ENCODE measurements at places on chromosomes 12 and 14.

DNA sequence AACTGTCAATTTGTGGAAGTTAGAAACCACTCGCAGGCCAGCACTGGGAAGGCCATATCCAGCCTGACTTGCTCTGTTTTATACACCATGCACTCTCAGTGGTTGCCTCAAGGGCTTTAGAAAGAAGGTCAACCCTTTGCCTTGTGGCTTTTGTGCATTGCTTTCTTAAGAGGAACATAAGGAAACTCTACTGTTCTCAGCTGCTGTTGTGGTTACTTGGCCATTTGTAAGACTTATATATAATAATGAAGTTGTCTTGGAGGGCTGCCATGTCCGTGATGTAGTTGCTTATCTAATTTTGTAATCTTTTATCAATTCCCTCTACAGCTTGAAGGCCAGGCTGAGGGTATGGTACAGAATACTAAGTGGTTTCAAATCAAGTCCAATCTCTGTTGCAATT lies 637.8 kb downstream of the DIO2 start:
- no peak for DNase-seq

- no peak for DNase-seq
These were observed 15.4 kb downstream of the ULK1 start for GRCh38 chr12:131909752-131910219.

DNA sequence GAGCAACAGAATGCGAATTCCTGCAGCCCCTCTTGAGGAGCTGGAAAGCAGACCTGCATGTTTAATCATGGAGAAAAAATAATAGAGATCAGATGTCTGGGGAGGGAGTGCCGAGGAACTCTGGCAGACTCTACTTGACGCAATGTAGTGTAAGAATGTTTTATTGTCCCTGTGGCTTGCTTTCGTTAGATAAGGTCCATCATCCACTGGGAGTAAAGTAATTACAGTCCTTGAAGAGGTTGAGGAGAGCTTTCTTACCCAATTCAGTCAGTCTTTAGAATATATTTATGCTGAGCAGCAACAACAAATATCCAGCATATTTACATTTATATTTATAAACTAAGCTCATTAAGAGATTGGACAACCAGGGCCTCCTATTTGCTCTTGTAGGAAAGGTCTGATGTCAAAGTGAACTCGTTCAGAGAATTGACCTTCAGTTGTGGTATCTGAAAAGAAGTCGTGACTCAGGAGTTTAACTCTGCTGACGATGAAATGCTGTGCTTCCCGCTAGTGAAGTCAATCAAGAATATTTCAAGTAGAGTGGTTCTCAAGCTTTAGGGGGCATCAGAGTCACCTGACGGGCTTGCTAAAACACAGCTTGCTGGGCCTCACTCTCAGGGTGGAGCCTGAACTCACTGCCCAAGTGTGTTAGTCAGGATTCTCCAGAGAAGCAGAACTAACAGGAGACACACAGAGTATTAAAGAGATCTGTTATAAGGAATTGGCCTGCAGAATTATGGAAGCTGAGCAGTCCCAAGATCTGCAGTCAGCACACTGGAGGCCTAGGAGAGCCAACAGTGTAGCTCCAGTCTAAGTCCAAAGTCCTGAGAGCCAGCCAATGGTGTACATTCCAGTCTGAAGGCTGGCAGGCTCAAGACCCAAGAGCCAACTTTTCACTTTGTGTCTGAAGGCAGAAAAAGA lies 139.3 kb upstream of the LMNTD1 start:
- no peak for DNase-seq

DNA sequence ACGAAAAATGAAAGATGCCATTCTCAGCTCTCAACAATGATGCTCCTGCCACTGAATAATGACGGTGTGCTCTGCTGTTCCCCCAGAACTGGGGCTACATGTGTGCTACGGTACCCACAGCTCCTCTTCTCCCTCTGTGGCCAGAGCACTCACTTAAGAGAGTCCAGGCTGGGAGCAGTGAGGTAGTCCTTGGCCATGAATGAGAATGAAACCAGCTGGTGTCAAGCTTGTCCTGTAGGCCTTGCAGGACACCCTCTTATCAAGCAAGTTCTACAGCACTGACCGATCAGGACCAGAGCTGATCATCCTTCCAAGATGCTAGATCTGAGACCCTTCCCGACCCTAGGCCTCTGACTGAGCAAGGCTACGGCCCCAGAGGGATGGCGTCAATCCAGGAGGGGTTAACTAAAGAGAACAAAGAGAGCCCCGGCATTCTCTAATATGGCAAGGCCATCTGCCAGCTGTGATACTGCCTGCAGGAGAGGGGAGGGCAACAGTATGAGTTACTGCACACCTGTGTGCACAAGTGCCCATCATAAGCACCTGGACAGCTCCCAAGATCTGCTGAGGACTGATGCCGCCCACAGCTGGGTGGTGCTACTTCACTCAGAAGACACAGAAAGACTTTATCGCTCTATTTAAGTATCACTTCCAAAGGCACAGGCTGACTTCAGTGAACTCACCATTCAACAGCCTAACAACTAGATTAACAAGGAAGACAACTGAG lies 30.5 kb downstream of the APPL2 start:
- DNase-seq, result no peak

DNA sequence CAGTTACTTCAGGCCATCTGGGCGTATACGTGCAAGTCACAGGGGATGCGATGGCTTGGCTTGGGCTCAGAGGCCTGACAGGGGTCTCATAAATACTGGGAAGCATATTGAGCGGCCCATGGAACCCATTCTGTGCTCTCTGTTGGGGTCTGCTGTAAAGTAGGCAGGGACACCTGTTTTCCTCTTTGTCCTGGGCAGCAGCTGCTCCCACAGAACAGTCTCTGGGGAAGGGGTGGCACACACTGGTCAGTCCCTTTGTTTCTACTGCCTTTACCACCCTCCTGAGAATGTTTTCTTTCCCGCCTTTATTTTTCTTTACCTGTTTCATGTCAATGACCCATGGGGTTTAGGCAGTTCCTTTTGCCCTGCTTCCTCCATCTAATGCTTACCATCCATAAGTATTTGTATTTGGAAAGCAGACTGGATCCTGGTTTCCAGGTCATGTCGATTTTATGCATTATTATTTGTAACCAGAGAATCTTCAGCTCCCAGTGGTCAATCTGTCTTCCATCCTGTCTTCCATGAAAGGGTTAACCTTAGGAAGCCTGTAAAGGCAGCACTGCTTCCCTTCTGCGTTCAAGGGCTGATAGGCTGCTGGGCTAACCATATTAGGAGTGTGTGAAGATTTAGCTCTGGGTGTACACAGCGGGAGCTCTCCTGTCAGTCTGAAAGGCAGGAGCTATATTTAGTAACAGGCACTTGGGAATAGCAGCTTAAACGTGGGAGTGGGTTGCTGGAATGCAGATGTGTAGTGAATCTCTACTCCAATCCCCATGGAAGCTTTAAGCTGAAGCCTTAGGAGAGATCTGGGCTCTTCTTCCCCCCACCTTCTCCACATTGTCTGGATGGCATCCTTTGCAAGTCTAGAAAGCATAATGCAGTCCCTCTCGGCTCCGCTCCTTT lies 124.0 kb downstream of the DYRK2 start:
- no peak for DNase-seq

- DNase-seq, result no peak
These were observed 2.9 kb downstream of the PA2G4 start for GRCh38 chr12:56107242-56107641.

DNA sequence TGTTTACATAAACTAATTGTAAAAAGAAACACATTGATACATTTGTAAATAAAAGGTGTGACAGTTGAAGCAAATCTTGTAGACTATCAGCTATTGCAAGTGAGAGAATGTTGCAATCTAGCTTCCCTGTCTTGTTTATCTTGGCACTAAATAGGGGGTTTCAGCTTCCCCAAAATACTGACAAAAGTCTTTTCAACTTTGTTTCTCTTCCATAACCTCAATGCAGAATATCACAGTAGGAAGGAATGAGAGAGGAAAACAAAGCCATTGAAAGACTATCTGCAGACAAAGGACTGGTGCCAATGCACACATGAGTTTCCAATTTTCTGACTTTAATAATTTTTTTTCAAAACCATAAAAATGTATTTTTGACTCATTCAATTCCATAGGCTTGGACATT lies 886.2 kb upstream of the MGAT4C start:
- DNase-seq, result no peak

DNA sequence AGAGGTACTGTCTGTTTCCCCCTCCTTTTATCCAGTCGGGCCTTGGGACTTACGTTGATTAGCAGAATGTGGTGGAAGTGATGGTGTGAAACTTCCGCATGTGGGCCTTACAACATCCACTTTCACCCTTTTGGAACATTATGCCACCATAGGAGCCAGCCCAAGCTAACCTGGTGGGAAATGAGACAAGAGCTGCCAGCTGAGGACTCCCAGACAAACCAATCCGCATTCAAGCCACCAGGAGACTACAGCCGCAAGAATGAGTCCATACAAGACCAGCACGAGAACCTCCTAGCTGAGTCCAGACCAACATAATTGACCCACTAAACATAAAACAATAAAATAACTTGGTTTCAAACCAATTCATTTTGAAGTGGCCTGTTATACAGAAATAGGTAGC lies 9.1 kb upstream of the PTGER2 start:
- no peak for DNase-seq

DNA sequence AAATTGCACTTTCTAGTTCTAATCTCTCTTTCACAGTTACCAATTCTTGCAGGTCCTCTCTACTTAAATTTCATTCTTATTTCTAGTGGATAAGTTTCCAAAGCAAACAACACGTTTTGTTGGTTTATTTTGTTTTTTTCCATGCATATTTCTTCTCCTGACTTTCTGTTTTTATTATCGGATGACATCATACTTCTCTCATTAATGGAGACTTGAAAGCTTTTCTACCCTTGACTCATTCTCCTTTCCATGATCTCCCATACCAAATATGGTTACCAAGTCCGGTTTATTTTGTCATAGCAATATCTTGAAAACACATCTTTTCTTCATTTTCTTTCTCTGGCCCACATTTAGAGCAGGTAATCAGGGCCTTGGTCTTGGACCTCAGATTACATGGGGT lies 796.5 kb downstream of the GALC start:
- DNase-seq, result no peak

DNA sequence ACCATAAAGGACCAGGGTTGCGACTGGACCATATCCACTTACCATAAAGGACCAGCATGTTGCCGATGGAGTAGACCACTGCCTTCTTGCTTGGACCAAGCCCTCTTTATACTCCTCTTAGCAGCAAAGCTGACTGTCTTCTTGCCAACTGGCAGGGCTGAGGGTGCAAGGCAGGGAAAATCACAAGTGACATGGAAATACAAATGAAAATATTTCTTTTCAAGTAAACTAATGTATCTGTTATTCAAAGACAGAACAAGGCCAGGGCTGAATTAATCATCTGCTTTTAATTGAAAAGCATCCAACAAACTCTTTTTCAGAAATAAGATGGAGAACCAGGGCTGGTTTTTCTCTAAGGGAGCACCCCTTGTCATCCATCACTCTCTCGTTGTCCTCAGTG lies at the start of gene CELA1:
Gene CELA1 (minus strand): TSS at position 99 of the 400 bp plus-strand sequence. CDS start 41 bp downstream, at position 58.
- no peak for DNase-seq

DNA sequence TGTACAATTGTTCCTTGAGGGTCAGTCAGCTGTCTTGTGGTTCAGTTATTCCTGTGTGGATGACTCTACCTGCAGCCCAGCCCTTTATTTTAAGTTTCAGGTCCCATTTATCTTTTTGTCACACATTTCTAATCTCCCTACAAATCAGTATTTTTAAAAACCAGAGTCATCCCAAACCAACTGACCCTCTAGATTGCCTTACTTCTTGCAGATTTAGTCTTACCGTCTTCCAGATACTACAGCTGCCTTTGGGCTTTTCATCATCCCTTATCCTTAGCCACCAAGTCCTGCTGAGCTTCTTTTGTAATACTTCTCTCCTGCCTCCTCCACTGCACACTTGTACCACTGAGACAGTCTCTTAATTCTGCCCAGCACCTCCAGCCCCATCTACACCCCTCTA lies 54.9 kb downstream of the PRKCH start:
- no peak for DNase-seq

- peak; percentile 91 for DNase-seq
These were observed 15.9 kb upstream of the LRRK2 start for GRCh38 chr12:40208707-40209446.

- no peak for DNase-seq
These were observed 9.5 kb downstream of the BDKRB1 start for GRCh38 chr14:96265383-96266095.

DNA sequence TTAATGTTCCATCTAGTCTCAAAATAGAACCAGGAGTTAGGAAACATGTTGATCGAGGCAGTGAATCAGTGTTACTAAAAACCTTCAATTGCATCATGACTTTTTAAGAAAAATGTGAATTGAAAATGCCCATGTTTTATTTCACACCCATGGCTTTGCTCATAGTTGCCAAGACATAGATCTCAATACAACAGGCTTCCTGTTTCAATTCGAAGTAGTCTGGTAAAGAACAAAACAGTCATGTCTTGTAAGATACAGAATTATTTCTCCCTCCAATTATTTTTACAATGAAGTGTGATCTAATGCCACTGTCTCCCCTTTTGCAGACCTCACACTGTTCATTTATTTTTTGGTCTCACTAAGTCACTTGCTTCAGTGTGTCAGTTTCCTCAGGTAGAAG lies 44.6 kb upstream of the FAR2 start:
- peak; percentile 66 for DNase-seq

GRCh38 chr14:46999661-47000060 lies 348.1 kb upstream of the RPL10L start:
- no peak for DNase-seq

GRCh38 chr12:87117526-87117925 lies 861.3 kb upstream of the MGAT4C start:
- no peak for DNase-seq

DNA sequence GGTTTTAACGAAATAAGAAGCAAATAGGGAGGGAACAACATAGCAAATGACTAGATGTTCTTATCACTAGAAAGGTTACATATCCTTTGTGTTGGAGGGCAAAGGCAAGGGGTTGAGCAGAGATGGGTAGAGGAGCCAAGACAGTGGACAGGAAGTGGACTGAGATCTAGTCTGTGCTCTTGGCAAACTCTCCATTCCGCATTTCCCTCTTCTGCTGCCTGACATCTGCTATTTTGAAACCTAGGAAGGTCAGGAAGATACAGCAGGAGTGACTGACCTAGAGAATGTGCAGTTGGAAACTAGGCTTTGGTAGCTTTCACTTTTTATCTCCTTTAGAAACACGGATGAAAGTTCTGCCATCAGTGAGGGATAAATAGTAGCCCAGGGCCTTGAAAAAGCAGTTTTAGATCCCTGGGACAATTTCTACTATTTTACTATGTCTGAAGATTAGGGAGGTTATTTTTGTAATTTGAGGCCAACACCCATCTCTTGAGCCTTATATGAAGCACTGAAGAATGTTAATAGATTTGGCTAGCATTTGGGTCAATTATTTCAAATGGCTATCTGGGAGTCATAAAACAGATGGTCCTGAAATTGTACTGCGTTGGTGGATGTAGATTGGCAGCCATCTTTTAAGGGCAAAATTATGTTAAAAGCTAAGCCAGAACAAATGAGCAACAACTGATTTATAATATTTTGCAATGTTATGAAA lies 410.3 kb downstream of the PCNX1 start:
- DNase-seq, result no peak

- no peak for DNase-seq
These were observed 92.4 kb downstream of the NUAK1 start for GRCh38 chr12:106046301-106046846.

- no peak for DNase-seq
These were observed 3.5 kb upstream of the ACTN1 start for GRCh38 chr14:68982581-68982980.

- no peak for DNase-seq
These were observed 803.7 kb downstream of the DIO2 start for GRCh38 chr14:79407572-79407971.

- peak; percentile 60 for DNase-seq
These were observed 85.2 kb downstream of the CCDC88C start for GRCh38 chr14:91332171-91332985.

- DNase-seq, result peak; percentile 41
These were observed 324.2 kb downstream of the ZFP36L1 start for GRCh38 chr14:68468437-68469207.
